ENCODE measurements at places on chromosomes 2 and 18.

- H3K4me3 ChIP-seq: no peak overlapping the region
- H3K27ac ChIP-seq: peak overlapping the region; percentile 19
- H3K27me3 ChIP-seq: peaks cover 6% of the 10 kb centered on the region
- H3K4me1 ChIP-seq: peaks cover 48% of the 10 kb centered on the region
- peaks cover 68% of the 10 kb centered on the region for H3K36me3 ChIP-seq
- no peak for DNase-seq
Observed at GRCh38 chr2:33336036-33336625, 140.3 kb upstream of the RASGRP3 start.

- H3K27me3 ChIP-seq: peaks cover 20% of the 10 kb centered on the region
- no peak overlapping the region for H3K27ac ChIP-seq
- H3K4me1 ChIP-seq: no peaks in the 10 kb centered on the region
- H3K4me3 ChIP-seq: no peak overlapping the region
- DNase-seq: no peak
- peaks cover 9% of the 10 kb centered on the region for H3K36me3 ChIP-seq
Observed at GRCh38 chr2:174524527-174524926, 37.7 kb upstream of the GPR155 start.

DNA sequence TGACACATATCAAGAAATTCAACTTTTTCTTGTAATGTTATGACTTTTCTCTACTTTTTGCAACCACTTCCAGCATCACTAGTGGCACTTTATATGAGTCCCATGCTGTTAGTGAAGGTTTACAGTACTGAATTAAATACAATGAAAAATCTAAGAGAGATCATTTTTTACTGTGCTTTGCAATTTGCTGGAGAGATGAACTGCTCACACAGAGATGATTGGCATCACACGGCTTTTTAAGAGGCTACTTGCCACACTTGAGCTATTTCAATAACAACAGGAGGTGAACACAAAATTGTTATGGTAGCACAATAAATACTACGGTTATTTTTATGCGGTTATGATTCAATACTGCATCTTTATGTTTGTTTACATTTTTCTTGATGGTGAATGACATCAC lies 88.9 kb downstream of the DAW1 start:
- H3K4me3 ChIP-seq: no peak overlapping the region
- H3K4me1 ChIP-seq: no peaks in the 10 kb centered on the region
- no peak for DNase-seq
- H3K27me3 ChIP-seq: no peaks in the 10 kb centered on the region
- H3K36me3 ChIP-seq: no peaks in the 10 kb centered on the region
- H3K27ac ChIP-seq: no peak overlapping the region

- DNase-seq: no peak
- H3K4me1 ChIP-seq: peaks cover 16% of the 10 kb centered on the region
- peaks cover 32% of the 10 kb centered on the region for H3K27me3 ChIP-seq
- H3K36me3 ChIP-seq: no peaks in the 10 kb centered on the region
Observed at GRCh38 chr18:58175786-58176176, 131.8 kb downstream of the NEDD4L start.

DNA sequence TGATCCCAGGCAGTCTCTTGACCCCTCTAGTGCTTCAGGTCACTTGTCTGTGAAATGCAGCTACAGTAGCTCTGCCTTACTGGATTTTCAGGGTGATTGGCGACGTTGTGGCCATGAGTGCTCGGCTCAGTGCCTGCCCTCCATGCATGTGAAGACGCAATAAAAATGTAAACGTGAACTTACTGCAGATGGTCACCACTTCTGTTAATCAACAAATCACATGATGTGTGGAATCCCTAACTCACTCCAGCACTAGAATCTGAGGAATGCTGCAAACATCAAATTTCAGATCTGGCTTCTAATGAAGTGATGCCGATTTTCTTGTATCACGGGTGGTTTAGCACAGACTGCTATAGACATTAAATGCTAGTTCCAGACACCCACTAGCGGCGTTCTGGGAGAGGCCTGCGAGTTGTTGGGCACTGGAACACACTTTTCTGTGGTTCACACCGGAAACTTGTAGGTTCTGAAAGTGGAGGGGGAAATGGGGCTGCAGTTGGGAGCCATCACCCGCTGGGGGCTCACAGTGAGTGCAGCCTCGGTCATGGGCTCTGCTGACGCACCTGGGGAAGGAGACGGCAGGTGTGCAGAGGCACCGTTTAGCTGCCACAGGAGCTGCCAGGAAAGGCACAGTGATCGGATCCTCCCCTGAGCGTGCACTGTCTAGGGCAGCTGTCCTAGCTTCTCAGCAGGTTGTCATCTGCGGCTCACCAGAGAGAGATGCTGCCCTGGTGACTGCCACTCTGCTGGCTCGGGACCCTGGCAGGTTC lies 6.5 kb downstream of the CNDP1 start:
- no peaks in the 10 kb centered on the region for H3K36me3 ChIP-seq
- H3K4me1 ChIP-seq: no peaks in the 10 kb centered on the region
- peaks cover 11% of the 10 kb centered on the region for H3K27me3 ChIP-seq
- H3K27ac ChIP-seq: no peak overlapping the region

- peaks cover 5% of the 10 kb centered on the region for H3K27me3 ChIP-seq
- H3K4me1 ChIP-seq: peaks cover 9% of the 10 kb centered on the region
- no peak overlapping the region for H3K4me3 ChIP-seq
- H3K27ac ChIP-seq: no peak overlapping the region
Observed at GRCh38 chr18:34649080-34649479, 61.0 kb upstream of the DTNA start.

DNA sequence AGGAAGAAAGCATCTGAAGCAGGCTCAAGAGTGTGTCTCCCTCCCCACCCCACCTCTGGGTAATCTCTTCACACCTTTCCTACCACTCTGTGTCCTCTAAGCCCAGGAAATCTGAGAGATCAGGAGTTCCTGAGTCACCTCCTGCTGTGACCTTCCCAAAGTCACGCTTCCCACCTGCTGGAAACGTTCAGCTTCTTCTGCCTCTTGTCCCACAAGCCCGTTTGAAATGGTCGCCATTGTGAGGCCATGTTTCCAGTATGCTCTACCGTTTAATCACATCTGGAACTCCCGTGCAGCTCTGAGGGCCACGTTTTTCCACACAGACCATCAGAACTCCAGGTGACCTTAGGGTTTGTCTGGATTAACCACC lies 25.9 kb downstream of the GREB1 start:
- H3K4me3 ChIP-seq: no peak overlapping the region
- peaks cover 7% of the 10 kb centered on the region for H3K4me1 ChIP-seq
- no peak for DNase-seq
- no peak overlapping the region for H3K27ac ChIP-seq

DNA sequence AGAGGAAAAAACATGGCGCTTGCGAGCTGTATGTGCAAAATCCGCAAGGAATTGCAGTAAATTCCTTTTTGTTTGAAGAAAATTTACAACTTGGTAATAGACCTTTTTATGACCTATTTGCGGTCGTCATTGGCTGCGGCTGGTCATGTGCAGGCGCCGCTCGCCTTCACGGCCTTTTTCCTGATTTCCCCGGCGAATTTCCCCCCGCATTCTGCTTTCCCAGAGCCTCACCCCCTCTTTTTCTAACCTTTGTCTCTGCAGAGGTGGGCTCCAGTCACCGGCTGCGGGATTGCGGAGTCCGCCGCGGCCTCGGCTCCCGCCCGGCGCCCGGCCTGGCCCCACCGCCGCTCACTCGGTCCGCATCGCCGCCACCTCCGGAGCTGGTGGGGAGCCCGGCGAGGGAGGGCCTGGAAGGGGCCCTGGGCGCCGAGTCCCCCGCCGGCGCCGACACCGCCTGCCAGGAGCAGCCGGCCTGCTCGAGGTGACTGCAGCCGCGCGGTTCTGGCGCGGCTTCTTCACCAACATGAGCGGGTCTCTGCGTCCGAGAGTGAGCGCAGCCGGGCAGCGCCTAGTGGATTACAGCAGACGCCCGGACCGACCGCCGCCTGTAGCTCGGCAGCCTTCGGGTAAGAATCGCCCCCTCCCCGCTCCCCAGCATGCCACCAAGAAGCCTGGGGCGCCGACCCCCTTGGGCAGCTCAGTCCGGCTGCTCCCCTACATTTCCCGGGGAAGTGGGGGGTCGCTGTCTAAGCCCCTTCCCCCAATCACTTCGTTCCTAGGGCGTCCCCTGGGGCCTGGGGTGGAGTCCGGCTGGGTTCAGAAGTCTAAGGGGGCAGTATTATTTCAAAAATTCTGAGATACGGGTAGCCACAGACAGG lies 7.1 kb downstream of the HOXD8 start:
- no peak for DNase-seq
- H3K36me3 ChIP-seq: peaks cover 5% of the 10 kb centered on the region
- H3K27ac ChIP-seq: peak overlapping the region; percentile 84
- peak overlapping the region; percentile 73 for H3K4me3 ChIP-seq
- peaks cover 28% of the 10 kb centered on the region for H3K27me3 ChIP-seq

- no peak overlapping the region for H3K27ac ChIP-seq
- peaks cover 14% of the 10 kb centered on the region for H3K4me1 ChIP-seq
- H3K27me3 ChIP-seq: no peaks in the 10 kb centered on the region
- H3K36me3 ChIP-seq: peaks cover 10% of the 10 kb centered on the region
- no peak for DNase-seq
- no peak overlapping the region for H3K4me3 ChIP-seq
Observed at GRCh38 chr2:213137064-213137463, 14.3 kb downstream of the IKZF2 start.

GRCh38 chr2:39188960-39189494 lies 54.7 kb downstream of the CDKL4 start:
- no peak for DNase-seq
- H3K4me1 ChIP-seq: no peaks in the 10 kb centered on the region
- no peak overlapping the region for H3K27ac ChIP-seq
- H3K36me3 ChIP-seq: no peaks in the 10 kb centered on the region

DNA sequence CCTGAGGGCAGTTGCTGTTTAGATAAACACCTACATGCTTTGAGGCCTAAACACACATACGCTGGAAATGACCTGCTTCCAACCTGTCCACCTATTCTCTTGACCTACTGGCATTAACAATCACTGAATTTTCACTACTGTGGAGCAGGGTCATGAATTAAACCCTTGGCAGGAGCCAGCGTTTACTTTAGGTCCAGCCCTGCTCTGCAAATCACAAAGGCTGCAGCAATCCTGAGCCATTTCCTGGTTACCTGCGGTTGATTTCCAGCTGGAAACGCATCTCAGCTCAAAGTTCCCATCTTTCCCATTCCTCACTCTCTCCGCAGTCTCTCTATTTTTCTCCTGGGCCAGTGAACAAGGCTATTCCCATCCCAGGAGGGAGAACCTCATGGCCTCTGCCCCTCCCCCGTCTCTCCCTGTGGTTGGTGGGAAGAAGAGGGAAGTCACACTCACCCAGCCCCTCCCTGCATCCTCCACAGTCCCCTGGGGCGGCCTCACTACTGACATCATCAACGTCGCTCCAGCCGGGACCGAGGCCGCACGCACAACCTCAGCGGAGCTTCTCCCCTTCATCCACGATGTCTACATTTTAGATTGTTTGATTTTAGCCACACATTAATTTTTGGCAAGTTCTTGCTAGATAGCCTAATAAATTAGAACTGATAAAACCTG lies 84.5 kb upstream of the SNTG2 start:
- peaks cover 3% of the 10 kb centered on the region for H3K36me3 ChIP-seq
- H3K4me3 ChIP-seq: no peak overlapping the region
- H3K27me3 ChIP-seq: peaks cover 6% of the 10 kb centered on the region
- no peaks in the 10 kb centered on the region for H3K4me1 ChIP-seq
- no peak for DNase-seq

DNA sequence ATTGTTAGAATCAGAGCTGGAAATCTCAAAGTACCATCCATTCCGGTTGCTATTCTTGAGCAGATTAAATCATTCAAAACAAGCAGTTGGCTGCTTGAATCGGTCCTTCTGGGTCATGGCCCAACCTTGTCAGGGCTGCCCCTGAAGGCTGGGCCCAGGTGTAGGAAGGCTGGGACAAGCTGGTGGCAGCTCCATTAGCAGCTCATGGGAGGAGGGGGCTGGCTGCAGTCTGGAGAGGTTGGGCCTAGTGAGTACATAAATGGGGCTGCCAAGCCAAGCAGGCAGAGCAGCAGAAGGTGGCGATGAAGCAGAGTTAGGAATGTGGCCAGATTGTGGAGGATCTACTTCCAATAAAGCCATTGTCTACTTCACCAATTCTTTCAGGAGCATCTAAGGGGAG lies 81.4 kb downstream of the ADCYAP1 start:
- no peak for DNase-seq
- no peaks in the 10 kb centered on the region for H3K4me1 ChIP-seq
- H3K4me3 ChIP-seq: no peak overlapping the region
- H3K27me3 ChIP-seq: no peaks in the 10 kb centered on the region
- no peaks in the 10 kb centered on the region for H3K36me3 ChIP-seq

DNA sequence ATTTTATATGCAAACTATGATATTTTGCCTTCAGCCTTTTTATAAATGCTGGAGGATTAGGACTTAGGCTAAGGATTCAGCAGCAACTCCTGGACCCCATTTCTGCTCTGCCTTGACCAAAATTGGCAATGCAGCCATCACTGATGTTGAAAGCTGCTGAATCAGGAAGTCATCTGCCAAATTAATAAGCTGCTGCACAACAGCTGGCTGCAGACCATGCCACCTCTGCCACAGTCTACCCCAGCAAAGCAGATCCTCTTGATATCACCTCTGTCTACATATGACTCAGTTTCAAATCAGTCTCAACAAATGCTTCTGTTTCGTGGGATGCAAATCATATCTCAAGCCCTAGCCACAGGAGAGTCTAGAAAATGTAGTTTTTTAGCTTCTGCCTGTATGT lies 7.1 kb upstream of the SOS1 start:
- DNase-seq: no peak
- H3K4me3 ChIP-seq: peak overlapping the region; percentile 58
- no peak overlapping the region for H3K27ac ChIP-seq
- no peaks in the 10 kb centered on the region for H3K36me3 ChIP-seq
- peaks cover 44% of the 10 kb centered on the region for H3K4me1 ChIP-seq
- no peaks in the 10 kb centered on the region for H3K27me3 ChIP-seq

GRCh38 chr2:7111626-7112025 lies 194.4 kb downstream of the RNF144A start:
- peaks cover 6% of the 10 kb centered on the region for H3K27me3 ChIP-seq
- no peak overlapping the region for H3K27ac ChIP-seq
- no peak for DNase-seq
- H3K36me3 ChIP-seq: no peaks in the 10 kb centered on the region
- no peak overlapping the region for H3K4me3 ChIP-seq

GRCh38 chr2:40341198-40341597 lies 110.7 kb downstream of the SLC8A1 start:
- peaks cover 56% of the 10 kb centered on the region for H3K4me1 ChIP-seq
- H3K36me3 ChIP-seq: no peaks in the 10 kb centered on the region
- peak overlapping the region; percentile 27 for H3K27ac ChIP-seq
- no peak overlapping the region for H3K4me3 ChIP-seq
- H3K27me3 ChIP-seq: peaks cover 3% of the 10 kb centered on the region
- DNase-seq: no peak

- peak overlapping the region; percentile 87 for H3K27ac ChIP-seq
- H3K4me1 ChIP-seq: peaks cover 26% of the 10 kb centered on the region
- no peaks in the 10 kb centered on the region for H3K27me3 ChIP-seq
- H3K36me3 ChIP-seq: peaks cover 2% of the 10 kb centered on the region
Observed at GRCh38 chr2:169478339-169478738, 955 bp upstream of the BBS5 start.

- peaks cover 2% of the 10 kb centered on the region for H3K27me3 ChIP-seq
- DNase-seq: no peak
- no peak overlapping the region for H3K4me3 ChIP-seq
- no peaks in the 10 kb centered on the region for H3K36me3 ChIP-seq
Observed at GRCh38 chr18:275486-275885, 7.6 kb upstream of the THOC1 start.

- no peaks in the 10 kb centered on the region for H3K36me3 ChIP-seq
- no peaks in the 10 kb centered on the region for H3K4me1 ChIP-seq
- H3K27me3 ChIP-seq: no peaks in the 10 kb centered on the region
- H3K4me3 ChIP-seq: no peak overlapping the region
- no peak for DNase-seq
Observed at GRCh38 chr18:44156126-44156525, 524.6 kb upstream of the SETBP1 start.
